Globus pallidus (tissue), 1 donor: ENCODE measurements at places on chromosomes 11 and 22.

- no peak for DNase-seq
Measured at GRCh38 chr11:2571598-2572281, 126.9 kb downstream of the KCNQ1 start.

- no peak for DNase-seq
Measured at GRCh38 chr11:19164230-19164855, 37.4 kb downstream of the CSRP3 start.

- DNase-seq: no peak
Measured at GRCh38 chr11:92867913-92868619, 101.4 kb upstream of the MTNR1B start.

GRCh38 chr11:120941000-120941399, 82.9 kb upstream of the TBCEL start:
- no peak for DNase-seq
